ENCODE measurements at places on chromosomes 5 and 9. TPM values are rescaled to one million over a fixed set of nuclear protein-coding genes. Genes with fewer than 3 reads are reported as not detected.

Gene STKLD1
- total RNA-seq, result 1.0 TPM

Gene GALNT12
- 6.8 TPM for total RNA-seq

Gene MEGF10
- not detected for total RNA-seq

Gene LHX3
- total RNA-seq, result not detected

Gene F12
- 0.70 TPM for total RNA-seq

Gene LIX1
- not detected for total RNA-seq

Gene STPG3
- not detected for total RNA-seq

Gene PCDHB5
- total RNA-seq, result not detected

Gene SHISAL2B
- not detected for total RNA-seq

Gene MELK
- total RNA-seq, result 39.5 TPM

Gene EQTN
- total RNA-seq, result not detected

Gene EGFLAM
- total RNA-seq, result not detected

Gene PLEKHG4B
- not detected for total RNA-seq

Gene AQP3
- 262 TPM for total RNA-seq

Gene SLC9A3
- 1.8 TPM for total RNA-seq

Gene CCL21
- not detected for total RNA-seq

Gene QSOX2
- 12.5 TPM for total RNA-seq

Gene PAPPA
- not detected for total RNA-seq

Gene MYOZ3
- not detected for total RNA-seq

Gene MEF2C
- total RNA-seq, result 0.40 TPM

Gene CDC14B
- total RNA-seq, result 0.55 TPM

Gene CDX1
- not detected for total RNA-seq

Gene B4GALT1
- total RNA-seq, result 44.5 TPM

Gene GGTA1
- total RNA-seq, result not detected

Gene IL13
- 2.7 TPM for total RNA-seq

Gene CDO1
- total RNA-seq, result 0.79 TPM

Gene SPATA31E1
- not detected for total RNA-seq

Gene C9orf50
- not detected for total RNA-seq

Gene LAMC3
- total RNA-seq, result 0.10 TPM

Gene HSPB3
- not detected for total RNA-seq

Gene BTNL3
- not detected for total RNA-seq

Gene C1QTNF3
- 3.7 TPM for total RNA-seq

Gene S100Z
- 3.6 TPM for total RNA-seq

Gene SLC36A2
- not detected for total RNA-seq

Gene SV2C
- total RNA-seq, result 0.02 TPM

Gene PPIC
- not detected for total RNA-seq

Gene SQSTM1
- total RNA-seq, result 147 TPM

Gene ACTBL2
- not detected for total RNA-seq

Gene TMEM8B
- total RNA-seq, result 2.7 TPM

Gene WNK2
- total RNA-seq, result 0.38 TPM

Gene BOD1
- total RNA-seq, result 23.4 TPM

Gene FGF18
- total RNA-seq, result 0.12 TPM

Gene CEL
- total RNA-seq, result 2.2 TPM

Gene RNF180
- total RNA-seq, result not detected

Gene BTNL9
- total RNA-seq, result not detected

Gene AQP7
- not detected for total RNA-seq

Gene TMC1
- total RNA-seq, result not detected

Gene LCN10
- 0.08 TPM for total RNA-seq

Gene TLR4
- total RNA-seq, result 0.15 TPM

Gene SVEP1
- not detected for total RNA-seq

Gene SH2D3C
- 70.4 TPM for total RNA-seq

Gene PARP8
- total RNA-seq, result 72.7 TPM

Gene PCDHB3
- total RNA-seq, result not detected

Measured in activated naive CD4-positive, alpha-beta T cell treated with anti-CD3 and anti-CD28 coated beads, Interleukin-2, amount 10 ng/mL, durations not matched to agents 5 hours and 36 hours (primary cell).